ENCODE measurements at places on chromosomes 5 and 9.

DNA sequence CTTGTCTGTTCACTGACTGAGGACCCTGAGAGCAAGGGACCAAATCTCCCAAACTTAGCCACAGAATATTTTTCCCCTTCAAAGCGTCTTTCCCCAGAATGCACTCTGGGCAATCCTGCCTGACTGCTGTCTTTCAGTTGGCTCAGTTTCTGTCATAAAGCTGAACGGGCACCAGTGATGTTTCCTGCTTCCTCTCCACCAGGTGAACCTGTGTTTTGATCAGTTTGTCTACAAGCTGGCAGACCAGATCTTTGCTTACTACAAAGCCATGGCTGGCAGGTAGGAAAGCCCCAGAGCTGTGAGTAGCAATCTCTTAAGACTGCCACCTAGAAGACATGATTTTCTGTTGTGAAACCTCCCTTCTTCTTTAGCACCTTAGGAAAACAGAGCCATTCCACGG is 61.8 kb downstream of the CYFIP2 start:
- no peak for DNase-seq

- DNase-seq: no peak
Measured at GRCh38 chr5:5430136-5430535, 7.7 kb downstream of the ICE1 start.

- no peak for DNase-seq
Measured at GRCh38 chr5:59187857-59188256, 605.0 kb downstream of the RAB3C start.

DNA sequence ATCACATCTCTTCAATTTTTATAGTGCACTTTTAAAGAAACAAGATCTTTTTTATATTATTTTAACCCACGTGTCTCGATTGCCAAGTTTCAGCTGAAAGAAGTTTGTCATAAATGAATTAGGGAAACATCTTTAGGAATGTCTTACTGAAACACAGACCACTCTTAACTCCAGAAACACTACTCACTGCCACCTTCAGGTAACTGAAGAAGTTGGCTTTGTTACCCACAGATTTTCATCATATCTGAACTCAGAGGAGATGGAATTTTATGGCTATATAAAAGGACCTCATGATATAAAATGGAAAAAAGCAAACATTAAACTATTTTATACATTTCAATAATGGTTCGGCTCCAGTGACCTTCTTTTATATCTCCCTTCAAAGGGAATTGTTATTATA is 158.0 kb downstream of the SEMA5A start:
- DNase-seq: no peak

GRCh38 chr5:32426440-32427151 is 17.9 kb downstream of the ZFR start:
- DNase-seq: no peak

DNA sequence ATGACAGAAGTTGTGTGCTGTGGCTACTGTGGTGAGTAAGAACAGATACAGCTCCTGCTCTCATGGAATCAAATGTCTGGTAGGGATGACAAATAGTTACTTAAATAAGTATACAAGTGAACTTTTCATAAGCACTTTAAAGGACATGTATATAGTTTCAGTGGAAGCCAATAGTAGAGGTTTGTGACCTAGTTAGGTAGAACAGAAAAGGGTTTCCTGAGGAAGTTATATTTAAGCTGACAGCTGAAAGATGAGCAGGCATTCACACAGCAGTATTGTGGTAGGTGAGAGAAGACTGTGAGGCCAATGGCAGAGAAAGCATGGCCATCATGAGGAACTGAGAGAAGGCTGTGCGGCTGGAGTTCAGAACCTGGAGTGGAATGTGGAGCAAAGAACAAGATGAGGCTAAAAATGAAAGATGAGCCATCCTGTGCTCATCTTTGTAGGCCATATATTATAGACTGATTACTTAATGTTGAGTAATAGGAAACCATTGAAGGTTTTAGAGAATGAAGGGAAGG is 15.4 kb downstream of the FAM174A start:
- peak; percentile 3 for DNase-seq

- DNase-seq: no peak
Measured at GRCh38 chr9:110933350-110934001, 104.8 kb downstream of the LPAR1 start.

GRCh38 chr9:27945386-27945785 is 372.1 kb upstream of the C9orf72 start:
- DNase-seq: no peak

- no peak for DNase-seq
Measured at GRCh38 chr5:107969847-107970246, 299.1 kb upstream of the EFNA5 start.
